ENCODE measurements at places on chromosomes 1 and 21.

GRCh38 chr1:112554411-112554810 is 45.6 kb downstream of the WNT2B start:
- no peak for DNase-seq

GRCh38 chr1:47841356-47841755 is 155.8 kb downstream of the TRABD2B start:
- no peak for DNase-seq

- DNase-seq, result no peak
Measured at GRCh38 chr21:16055014-16055413, 325.2 kb downstream of the USP25 start.

DNA sequence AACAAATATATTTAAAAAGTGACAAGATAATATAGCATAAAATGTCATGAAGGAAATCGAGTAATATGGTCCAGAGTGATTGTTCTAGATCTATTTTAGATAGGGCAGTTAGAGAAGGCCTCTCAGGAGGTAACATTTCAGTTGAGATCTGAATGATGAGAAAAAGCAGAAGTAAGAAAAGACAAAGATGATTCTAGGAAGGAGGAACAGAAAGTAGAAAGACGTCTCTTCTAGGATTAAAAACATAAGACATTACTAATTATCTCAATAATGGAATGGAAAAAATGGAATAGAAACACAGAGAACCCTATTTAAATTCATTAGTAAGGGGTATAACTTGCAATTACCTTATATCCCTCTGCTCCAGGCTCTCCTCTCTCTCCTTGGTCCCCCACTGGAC is 130.0 kb upstream of the ZNHIT6 start:
- no peak for DNase-seq

DNA sequence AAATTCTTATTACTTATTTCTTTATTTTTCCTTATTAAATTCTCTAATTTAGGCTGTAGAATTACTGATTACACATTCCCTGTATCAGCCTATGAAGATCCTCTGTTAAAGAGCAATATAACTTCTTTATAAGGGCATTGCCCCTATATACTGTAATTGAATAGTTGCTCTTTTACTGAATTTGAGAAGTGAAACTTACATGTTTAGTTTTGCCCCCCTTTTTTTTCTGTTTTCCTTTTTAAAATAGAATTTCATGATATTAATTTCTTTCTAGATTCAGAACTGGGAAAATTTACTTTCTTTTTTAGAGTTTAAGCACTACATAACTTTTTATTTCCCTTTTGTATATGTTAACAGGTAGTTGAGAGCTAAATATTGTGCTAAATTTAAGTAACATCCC is 29.5 kb upstream of the PGM1 start:
- DNase-seq, result no peak

- peak; percentile 72 for DNase-seq
Measured at GRCh38 chr21:33314111-33314510, 10.7 kb upstream of the IFNAR1 start.

DNA sequence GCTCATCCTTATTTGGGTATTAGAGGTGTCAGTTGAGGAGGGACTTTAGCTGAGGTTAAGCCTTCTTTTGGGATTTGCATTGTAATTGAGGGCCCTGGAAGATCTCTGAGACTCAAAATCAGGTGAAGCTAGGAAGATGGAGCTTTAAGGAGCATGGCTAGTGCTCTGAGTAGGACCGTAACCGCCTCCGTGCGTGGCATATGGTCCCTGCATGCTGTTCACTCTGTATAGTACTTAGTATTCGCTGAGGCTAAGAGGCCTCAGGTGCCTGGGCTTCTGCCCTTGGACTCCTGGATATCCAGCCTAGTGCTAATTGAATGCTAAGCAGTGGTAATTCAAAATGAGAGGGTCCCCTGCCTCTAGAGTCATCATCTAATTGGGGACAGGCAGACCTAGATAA is 22.5 kb downstream of the NSUN4 start:
- no peak for DNase-seq

GRCh38 chr1:172980456-172980855 is 70.3 kb downstream of the TNFSF18 start:
- DNase-seq, result no peak

DNA sequence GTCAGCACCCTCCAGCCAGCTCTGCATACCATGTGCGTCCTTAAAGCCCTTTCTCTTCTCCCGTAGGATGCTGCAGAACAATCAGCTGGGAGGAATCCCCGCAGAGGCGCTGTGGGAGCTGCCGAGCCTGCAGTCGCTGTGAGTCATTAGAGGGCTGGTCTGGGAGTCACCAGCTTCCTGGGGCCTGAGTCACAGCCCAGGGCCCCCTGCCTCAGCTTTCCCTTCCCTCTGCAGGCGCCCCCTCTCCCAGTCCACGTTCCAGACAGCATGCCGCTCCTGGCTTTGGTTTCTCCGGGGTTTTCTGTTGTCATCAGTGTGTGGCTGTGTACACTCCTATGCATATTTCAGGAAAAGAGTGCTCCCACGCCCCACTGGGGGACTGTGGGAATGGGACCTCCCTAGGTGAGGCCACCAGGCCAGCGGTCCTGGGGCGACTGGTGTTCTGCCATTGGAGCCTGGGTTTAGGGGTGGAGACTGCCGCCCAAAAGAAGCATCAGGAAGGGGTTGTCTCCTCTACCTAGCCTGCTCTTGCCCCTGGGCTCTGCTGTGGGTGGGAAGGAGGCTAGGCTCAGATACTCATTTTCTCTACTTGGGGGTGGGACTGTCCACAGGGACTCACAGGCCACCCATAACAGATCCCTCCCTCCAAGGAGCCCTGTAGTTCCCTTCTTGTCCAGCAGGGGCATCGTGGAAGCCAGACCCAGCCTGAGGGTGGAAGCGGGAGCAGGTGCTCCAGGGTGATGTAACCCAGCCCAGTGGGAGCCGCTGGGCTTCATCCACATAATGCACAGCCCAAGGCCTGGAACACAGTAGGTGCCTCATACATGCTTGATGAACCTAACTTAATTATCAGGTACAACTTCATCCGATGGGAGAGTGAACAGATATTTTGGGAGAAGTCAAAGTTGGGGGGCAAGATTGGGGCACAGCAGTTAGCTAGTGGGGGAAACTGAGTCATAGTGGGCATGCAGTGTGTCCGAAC is 42.5 kb downstream of the LGR6 start:
- DNase-seq, result no peak

- DNase-seq, result no peak
Measured at GRCh38 chr1:93095804-93096585, 16.9 kb downstream of the MTF2 start.

DNA sequence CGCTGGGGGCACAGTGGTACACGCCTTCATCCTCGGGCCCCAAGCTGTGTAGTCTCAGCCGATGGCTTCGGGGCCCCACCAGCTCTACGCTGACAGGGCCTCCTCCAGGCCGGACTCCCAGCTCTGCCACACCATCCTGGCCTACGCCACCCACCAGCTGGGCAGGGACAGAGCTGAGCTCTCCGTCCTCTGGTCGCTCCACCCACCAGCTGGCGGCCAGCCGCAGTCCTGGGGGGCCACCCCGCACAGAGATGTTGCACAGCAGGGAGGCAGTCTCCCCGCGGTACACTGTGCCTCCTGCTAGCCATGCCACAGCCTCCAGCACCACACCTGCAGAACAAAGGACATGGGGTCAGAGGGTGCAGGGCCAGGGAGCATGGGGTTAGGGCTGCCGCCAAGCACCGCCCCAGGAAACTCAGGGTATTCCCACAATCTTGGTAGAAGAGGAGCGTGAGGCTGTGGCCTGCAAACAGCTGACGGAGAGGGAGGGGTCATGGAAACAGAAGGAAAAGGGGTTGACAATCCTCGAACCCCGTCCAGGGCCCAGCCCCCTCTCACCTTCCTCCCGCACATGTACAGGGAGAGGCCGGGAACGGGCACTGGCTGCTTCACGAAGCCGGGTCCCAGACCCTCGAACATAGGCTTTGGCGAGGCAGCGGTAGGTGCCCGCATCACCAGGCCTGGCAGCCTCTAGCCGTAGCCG is 5.9 kb downstream of the IGSF8 start:
- DNase-seq, result no peak

- DNase-seq, result no peak
Measured at GRCh38 chr1:9121496-9122409, 7.1 kb downstream of the GPR157 start.

GRCh38 chr1:173302890-173303829 is 96.0 kb upstream of the TNFSF4 start:
- DNase-seq, result no peak

DNA sequence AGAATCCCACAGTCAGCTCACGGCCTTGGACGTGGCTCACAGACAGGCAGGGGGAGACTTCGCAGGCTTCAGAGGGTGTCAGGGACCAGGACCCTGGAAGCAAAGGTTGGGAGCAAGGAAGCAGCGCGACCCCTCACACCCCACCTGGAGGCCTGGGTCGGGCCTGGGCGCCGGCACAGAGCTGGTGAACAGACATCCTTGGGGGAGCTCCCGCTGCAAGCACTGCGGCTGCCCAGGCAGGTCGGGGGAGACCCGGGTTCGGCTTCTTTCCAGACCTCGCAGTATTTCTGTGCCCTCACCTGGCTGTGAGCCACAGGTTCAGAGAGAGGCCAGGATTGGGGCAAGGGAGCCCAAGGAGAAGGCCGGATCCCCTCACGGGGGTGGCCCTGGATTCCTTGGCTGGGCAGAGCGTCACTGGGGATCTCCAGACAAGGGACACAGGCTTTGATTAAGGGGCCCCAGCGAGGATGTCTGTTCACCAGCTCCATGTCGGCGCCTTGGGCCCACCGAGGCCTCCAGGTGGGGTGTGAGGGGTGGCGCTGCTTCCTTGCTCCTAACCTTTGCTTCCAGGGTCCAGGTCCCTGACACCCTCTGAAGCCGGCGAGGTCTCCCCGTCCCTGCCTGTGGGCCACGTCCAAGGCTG is 37.9 kb upstream of the TSPEAR start:
- no peak for DNase-seq

DNA sequence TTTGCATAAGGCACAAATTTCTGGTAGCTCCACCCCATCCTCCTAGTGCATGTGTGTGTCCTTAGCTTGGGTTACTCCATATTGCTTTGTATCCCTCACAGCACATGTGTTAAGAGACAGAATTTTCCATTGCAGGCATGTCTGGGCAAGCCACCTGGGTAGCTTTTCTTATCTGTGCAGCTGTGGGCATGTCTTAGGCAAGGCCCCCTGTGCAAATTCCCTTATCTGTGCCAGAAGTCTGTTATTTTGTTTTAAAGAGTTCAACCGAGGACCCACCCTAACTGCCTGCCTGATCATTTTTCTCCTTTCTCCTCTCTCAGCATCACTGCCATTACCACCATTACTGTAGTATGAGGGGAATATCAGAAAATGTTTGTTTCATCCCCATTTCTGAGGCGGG is 131.9 kb downstream of the CYYR1 start:
- DNase-seq, result no peak

GRCh38 chr21:44854664-44855446 is 18.6 kb downstream of the PTTG1IP start:
- DNase-seq, result no peak

DNA sequence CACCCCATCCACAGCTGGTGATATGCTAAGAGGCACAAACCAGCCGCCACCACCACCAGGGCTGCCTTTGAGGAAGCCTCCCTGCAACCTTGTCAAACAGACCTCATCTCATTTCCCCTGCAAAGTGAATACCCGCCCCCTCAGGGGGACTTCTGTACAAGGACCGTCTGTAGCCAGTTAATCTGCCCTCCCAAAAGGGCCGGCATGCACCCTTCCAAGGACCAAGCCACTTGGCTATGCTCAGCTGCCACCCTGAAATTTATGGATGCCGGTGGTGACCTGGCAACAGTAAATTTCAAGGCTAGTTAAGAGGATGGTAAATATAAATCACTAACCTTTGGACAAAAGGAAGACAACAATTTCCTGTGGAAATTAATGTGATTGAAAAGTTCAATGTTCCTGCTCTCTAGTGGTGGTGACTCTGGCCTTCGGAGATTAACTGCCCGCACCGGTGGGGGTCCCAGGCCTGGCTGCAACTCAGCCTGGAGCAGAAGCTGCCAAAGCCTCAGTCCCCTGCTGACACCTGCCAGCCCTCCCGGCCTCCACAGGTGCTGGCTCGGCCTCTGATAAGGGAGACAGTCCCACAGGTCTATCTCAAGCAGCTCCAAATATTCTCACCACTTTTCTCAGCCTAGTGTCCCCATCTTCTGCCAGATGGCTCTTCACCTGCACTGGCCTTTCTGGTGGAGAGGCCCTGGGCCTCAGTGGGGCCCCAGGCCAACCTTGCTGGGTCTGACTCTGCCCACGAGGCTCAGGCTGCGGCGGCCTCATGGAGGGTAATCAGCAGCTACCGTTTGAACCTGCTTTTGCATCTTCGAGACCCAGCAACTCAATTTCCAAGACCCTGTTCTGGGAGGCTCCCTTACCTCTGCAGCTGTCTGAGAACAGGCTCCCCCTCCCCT is 12.2 kb downstream of the TMEM53 start:
- DNase-seq, result no peak

DNA sequence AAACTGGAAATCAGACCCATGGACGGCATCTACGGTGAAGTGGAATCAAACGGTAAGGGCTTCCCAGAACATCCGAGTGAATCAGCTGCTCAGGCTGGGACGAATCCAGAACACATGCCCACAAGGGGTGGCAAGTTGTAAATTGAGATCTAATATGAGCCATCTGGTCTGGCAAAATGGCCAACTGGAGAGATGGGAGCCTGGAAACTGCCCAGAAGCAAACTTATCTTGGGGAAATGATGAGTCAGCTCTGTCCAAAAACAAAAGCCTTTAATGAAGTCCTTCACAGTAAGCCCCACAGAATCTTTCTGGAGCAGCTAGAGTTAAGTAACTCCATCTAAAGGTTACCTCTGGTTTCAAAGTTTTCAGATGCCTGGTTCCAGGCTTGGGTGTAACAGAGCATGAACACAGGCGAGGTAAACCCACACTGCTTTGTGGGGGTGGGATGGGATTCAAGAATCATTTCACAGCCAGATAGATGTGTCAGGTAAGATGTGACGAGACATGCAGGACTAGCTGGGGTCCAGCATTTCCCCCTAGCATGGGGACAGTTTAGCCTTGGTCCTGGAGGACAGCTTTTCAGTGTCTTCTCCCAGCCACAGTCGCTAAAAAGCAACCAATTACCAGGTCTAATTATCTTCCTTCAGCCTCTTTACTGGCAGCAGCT is 10.5 kb upstream of the SRP9 start:
- no peak for DNase-seq

DNA sequence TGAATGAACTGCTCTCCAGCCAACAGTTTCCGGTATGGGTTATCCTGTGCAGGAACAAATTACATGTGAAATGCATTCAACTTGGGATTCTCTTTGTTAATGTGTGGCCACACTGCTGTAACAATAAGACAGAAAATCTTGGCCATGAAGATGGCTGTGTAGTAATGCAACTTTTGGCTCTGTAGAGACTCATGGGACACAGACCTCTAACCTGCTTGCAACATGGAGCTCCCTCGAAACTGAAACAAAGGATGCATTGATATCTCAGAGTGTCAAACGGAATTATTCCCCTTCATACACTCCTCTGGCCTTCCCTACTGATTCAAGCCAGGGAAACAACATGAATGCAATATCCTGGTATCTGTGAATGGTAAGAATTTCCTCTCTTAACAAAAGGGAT is 559.3 kb upstream of the ZRANB2 start:
- no peak for DNase-seq

DNA sequence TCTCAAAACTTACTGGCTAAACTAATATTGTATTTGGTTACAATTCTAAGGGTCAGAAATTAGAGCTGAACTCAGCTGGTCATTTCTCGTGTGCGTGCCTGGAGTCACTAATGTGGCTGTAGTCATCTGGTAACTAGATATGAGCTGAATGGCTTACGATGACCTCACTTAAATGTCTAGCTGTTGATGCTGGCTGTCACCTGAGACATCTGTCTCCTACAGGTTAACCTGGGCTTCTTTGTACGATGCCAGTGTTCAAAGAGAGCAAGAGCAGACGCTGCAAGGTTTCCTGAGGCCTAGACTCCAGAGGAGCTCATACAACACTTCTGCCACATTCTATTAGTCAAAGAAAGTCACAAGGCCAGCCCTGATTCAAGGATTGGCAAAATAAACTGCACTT is 17.1 kb upstream of the ALG6 start:
- no peak for DNase-seq

Measured in esophagus muscularis mucosa (tissue), 4 donors.